Activated CD4-positive, alpha-beta T cell treated with anti-CD3 and anti-CD28 coated beads, Interleukin-2, amount 50 U/mL, for 24 hours (primary cell): ENCODE measurements at places on chromosomes 5 and 9.

- DNase-seq: no peak
These were observed 215.0 kb downstream of the VPS13A start for GRCh38 chr9:77392328-77392727.

- no peak for DNase-seq
These were observed 80.2 kb downstream of the NTNG2 start for GRCh38 chr9:132241840-132242620.

DNA sequence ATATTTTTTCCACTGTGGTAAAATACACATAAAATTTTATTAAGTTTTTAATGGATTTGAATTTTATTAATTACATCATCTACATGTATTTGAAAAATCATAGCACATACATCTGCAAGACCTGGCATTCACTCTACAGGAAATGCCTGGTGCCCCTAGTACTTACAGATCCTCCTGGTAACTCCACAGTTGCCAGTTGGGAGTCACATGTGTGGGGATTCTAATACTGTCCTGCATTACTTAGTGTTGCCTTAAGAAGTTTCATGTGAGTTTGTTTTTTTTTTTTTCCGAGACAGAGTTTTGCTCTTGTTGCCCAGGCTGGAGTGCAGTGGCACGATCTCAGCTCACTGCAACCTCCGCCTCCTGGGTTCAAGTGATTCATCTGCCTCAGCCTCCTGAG lies 18.1 kb downstream of the KDM3B start:
- DNase-seq: no peak

DNA sequence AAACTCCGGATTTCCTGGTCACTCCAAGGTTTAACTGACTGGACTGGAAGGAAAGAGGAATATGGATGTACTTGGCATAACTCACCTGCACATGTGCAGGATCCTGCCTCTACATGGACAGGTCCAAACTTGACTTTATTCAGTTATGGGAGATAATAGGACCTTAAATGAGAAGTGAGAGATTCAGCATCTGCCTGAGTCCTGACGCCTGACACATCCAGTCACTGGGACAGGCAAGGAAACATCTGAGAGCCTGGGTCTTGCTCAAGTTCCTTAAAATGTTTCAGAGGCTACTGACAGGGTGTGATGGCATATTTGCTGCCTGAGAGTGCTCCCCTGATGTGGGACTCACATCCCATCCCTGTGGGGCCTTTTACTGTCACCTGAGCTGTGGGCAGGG lies 34.9 kb downstream of the ZNF354A start:
- no peak for DNase-seq

DNA sequence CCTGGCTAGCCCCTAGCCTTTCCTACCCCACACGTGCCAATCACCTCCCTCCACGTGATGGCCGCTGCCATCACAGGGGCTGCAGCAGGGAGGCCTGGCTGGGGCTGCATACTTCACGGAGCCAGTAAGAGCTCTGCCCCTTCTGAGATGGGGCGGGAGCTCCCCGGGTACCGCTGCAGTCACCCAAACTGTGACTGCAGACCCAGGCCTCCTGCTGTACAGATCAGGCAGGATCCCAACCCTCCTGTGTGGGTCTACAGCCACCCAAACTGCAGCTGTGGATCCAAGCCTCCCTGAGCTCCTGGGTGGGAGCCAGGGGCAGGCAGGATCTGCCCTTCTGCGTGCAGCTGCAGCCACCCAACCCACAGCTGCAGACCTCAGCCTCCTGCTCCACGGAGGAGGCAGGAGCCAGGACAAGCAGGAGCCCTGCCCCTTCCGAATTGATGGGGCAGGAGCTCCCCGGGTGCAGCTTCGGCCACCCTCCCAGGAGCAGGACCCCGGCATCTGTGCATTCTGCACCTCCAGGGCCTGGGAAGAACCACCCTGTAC lies 3.2 kb upstream of the BTNL9 start:
- DNase-seq: no peak

DNA sequence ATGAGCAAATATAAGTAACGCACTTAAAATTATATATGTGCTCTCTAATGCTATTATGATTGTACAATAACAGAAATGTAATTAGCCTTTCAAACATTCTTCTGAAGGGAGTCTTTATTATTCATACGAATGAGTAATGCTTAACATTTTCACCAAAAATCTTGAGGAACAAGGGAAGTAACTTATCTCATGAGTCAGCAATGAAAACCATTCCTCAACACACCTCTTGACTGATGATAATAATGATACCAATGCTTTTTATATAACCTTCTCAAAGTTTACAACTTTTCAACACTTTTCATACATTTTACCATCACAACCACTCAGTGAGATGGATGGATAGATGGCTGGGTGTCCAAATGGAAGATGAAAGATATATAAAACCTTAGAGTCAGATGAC lies 369.3 kb downstream of the BNC2 start:
- no peak for DNase-seq
